ENCODE measurements at places on chromosomes 7 and 10.

DNA sequence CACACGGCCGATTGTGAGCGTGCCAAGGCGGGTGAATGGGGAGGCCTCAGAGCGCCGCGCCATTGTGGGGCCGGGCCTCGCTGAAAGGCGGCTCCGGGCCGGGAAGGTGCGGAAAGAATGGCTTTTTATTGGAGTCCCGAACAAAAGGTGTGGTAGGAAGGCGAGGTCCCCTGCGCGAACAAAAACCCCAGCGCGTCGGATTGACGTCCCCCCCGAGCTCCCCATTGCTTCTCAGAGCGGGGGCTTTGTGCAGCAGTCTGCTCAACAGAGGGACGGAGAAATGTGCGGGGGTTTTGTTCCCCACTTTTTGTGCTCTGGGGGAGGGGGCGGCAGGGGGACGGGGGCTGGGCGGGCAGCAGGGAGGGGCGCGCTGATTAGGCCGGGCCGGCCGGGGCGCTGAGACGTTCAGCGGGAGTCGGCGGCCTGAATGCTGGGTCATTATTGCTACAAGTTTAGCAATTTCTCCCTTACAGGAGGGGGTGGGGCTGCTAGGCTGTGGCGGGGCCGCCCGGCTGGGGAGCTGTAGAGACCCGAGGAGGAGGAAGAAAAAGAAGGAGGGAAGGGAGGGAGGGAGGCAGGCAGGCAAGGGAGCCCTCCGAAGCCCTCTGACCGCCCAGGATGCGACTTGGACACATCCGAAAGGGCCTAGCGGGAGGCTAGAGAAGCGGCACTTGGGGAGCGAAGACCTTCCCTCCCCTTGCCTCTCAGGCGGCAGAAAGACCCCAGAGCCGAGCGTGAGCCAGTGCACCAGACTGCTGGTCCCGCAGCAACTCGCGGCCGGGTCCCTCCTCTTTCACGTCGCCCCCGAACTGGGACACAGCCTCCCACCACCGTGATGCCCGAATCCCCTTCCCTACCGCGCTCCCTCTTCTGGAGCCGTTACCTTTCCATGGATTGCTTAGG is 4.6 kb downstream of the NKX2-3 start:
- DNase-seq = no peak

- DNase-seq = no peak
Observed at GRCh38 chr7:51292596-51292995, 24.0 kb downstream of the COBL start.

GRCh38 chr10:84076047-84076388 is 63.3 kb upstream of the GHITM start:
- DNase-seq = peak; percentile 28

DNA sequence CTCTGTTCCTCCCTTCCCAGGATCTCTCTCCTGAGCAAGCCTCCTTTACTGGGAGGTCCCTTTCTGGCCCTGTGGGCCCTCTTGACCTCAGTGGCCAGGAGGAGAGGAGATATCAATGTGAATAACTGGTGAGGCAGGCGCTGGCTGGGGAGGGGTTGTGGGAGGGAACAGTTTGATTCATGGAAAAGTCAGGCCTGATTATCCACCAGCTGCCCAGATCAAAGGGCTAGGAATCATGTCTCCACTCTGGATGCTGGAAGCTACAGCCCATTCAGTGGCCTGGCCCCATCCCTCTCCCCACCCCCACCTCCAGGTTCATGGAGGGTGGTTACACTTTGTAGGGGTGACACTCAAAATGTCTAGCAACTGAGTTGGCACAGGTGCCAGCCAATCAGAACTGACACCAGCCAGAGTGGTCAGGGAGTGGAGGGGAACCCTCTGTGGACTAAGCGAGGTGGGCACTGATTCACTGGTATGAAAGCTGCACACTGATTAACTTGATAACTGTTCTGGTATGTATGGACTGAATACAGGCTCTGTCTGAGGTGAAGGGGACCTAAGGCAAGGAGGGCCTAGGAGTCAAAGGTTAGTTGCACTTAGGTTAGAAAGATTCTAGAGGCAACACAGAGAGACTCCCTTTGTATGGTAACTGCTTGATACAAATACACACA is 4.8 kb downstream of the PRRT4 start:
- no peak for DNase-seq

Data from brain microvascular endothelial cell (primary cell).